CD4-positive, CD25-positive, alpha-beta regulatory T cell (primary cell): ENCODE measurements at places on chromosomes 1 and 21.

DNA sequence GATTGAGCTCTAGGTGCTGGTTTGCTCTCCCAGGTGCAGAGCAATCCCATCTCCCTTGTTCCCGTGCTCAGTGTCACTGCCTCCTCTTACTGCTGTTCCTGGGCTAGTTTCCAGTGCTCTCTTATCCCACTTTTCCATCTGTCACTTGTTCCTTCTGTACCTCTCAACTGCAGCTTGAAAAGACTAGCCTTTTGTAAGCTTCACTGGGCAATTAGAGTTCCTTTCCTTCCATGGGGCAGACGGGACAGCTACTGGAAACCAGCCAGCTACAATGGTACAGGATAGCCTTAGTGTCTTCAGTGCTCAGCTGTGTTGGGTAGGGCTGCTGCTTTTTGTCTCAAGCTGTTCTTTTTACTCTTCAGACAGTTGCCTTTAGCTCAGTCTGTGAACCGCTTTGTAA, 31.6 kb downstream of the AGT start:
- DNase-seq, result no peak

DNA sequence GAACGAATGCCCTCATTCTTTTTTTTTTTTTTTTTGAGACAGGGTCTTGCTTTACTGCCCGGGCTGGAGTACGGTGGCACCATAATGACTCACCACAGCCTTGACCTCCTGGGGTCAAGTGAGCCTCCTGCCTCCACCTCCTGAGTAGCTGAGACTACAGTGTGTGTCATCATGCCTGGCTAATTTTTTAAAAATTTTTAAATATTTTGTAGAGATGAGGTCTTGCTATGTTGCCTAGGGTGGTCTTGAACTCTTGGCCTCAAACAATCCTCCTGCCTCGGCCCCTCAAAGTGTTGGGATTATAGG, 69.4 kb downstream of the ALG14 start:
- DNase-seq, result no peak

- no peak for DNase-seq
Measured at GRCh38 chr1:44547361-44547760, 126.9 kb downstream of the TMEM53 start.

DNA sequence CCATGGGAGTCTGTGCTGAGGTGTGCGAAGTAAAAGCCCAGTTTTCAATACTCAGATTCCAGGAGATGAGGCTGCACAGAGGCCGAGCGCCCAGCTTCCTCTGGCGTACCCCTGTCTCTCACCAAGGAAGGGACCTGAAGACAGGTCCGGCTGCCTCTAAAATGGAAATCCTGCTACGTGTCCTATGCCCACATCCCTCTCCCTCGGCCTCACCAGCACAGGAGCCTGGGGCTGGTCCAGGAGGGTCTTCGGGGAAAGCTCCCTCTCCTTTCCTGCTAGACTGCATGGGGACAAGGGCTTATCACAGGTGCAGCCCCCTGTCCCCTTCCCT, 392 bp downstream of the MRPL55 start:
- DNase-seq, result no peak

DNA sequence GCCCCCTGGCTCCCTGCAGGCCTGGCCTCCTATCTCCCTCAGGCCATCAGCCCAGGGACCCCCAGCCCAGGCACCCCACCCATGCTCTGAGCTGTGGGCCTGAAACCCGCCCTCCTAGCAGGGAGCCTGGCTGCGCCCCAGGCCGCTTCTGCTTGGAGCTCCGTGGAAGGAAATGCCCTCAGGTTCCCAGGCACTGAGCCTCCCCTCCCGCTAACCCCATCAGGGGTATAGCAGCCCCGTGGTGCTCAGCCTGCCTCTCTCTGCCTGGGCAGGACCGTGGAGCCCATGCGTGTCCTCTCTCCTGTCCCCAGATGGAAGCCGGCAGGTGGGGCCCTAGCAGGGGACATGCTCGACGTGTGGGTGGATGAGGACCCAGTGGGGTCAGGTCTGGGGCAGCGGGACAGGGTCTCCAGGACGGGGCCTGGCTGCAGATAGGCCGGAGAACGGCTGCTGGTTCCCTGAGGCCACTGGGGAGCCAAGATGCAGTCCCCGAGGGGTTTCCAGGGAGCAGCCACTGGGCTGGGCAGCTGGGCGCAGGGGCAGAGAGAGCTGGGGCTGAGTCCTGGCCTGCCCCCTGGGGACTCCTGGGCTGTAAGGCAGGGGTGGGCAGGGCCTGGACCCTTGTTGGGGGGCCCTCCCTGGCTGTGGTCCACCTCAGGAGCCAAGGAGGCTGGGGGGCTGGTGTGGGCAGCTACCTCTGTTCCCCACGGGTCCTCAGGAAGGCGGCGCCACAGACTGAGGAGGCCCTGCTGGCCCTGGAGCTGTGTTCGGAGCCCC, 75.5 kb downstream of the MORN1 start:
- no peak for DNase-seq

- no peak for DNase-seq
Measured at GRCh38 chr1:39524171-39524570, 32.7 kb downstream of the BMP8A start.

DNA sequence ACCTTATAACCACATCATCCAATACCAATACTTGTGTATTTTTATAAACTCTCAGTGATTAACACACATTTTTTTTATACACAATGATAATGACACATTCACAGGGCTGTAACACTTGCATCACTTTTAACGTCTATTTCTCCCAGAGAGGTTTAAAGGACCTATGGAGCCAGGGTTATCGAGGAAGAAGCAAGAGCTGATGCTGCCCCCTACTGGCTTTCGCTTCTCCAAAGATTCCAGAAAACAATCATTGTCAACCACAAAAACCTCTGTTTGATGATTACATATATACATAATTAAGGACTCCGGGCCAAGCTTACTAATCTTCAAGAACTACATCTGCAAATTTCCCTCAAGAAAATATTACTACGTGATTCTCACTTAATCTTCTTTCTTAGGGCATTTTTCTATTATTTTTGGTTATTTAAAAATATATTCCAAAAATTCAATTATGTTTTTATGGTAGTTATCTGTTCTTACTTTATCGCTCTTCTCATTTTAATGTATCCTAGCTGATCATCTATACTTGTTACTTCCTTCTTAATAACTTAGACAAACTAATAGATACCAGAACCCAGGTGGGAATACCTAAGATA, 214.5 kb downstream of the VAV3 start:
- no peak for DNase-seq

GRCh38 chr1:8570465-8570864, 247.0 kb downstream of the RERE start:
- no peak for DNase-seq

DNA sequence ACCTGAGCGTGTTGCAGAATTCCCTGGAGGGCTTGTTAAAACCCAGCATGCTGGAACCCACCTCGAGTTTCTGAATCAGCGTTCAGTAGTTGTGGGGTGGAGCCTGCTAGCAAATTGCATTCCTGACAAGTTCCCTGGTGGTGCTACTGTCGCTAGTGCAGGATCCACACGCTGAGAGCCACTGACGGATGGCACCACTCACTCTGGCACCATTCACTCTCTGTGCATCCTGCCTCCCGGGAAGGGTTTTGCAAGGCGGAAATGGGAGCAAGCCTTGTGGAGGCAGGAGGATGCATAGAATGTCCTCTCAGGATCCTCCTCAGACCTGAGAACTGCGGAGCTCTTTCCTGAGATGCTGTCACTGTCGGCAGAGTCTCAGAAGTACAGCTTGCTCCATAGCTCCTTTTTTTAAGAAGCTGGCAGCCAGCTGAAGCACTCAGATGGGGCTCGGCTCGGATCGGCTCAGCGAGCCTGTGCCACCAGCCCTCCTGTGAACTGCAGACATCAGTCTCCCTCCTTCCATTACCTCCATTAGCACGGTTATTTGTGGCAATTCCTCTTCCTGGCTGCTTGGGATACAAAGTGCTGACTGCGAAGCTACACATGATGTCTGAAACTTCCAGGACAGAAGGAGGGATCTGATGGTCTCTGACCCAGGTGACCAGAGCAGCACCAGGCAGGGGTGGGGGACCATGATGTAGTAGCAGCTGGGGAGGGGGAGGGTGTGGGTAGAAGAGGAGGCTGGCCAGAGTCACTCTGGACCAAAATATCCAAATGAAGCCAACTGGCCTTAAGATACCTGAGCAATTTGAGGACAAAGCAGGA, 89.6 kb downstream of the C1orf94 start:
- no peak for DNase-seq

DNA sequence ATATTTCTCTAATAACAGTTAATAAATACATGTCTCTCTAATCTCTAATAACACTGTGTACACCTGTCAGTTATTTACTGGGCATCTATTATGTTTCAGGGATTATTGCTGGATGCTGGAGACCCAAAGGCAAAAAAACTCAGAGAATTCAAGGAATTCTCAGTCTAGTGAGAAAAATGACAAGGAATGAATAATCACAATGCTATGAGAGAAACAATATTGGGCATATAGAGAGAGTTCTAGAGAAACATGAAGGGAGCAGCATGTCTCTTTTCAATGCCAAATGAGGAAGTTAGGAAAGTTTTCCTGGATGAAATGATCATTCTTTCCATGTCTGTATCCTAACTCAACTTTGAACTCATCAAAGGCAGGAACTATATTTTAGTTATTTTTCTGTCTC, 82.8 kb downstream of the TNFSF18 start:
- no peak for DNase-seq

GRCh38 chr1:15627343-15627988, 10.2 kb downstream of the DDI2 start:
- DNase-seq, result no peak

GRCh38 chr1:227317011-227317451, 1.3 kb downstream of the CDC42BPA start:
- DNase-seq, result no peak

DNA sequence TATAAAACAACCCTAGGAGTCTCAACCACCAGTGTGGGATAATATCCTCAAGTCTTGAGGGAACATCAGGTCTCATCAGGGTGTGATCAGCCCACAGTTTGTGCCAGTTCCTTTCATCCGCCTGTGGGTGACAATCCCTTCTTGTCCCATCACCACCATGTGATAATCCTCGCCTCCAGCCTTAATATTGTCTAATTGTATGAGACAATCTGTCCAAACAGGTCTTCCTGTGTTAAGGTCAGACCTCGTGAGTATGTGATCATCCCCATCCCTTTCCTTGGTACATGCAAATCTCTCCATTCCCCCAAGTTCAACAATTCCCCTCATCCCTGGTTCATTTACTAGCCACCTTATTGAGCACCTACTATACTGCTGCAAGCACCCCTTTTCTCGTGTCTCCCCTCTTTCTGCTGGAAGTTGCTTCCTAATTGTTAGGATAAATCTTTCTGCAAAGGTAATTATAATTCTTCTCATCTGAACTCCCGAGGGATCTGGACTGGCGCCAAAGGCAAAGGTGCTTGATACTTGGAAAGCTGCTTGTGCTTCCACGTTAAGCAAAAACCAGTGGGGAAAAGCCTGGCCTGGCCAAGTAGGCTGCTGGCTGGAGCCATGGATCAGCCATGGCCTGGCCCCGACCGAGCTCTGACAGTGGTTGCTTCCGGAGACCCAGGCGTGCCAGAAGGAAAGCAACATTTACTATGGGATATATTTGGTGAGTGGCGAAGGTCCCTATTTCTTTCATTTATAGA, 92.5 kb downstream of the RNF220 start:
- no peak for DNase-seq

DNA sequence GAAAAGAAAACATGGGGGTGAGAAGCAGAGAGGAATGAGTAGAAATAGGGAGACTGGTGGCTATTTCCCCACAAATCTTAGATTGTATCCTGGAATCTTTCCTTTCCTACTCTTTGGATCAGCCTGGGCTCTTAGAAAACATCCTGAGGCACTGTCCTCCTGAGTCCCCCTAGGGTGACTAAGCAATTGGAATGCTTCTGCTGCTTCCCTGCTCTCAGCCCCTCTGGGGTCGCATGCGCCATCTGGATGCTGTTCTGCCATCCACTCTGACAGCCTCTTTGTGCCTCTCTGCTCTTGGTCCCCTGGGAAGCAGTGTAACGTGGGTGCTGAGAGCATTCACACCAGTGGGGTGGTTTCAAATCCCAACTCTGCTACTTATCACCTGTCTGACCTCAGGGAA, 443.0 kb downstream of the SIPA1L2 start:
- no peak for DNase-seq
